Karpas-422 (cell line): ENCODE measurements at places on chromosomes 3 and 15. TPM values are rescaled to one million over a fixed set of nuclear protein-coding genes. Genes with fewer than 3 reads are reported as not detected.

The KCNMB3 gene
- total RNA-seq, result 17.1 and 28.3 TPM in 2 replicates

DNA sequence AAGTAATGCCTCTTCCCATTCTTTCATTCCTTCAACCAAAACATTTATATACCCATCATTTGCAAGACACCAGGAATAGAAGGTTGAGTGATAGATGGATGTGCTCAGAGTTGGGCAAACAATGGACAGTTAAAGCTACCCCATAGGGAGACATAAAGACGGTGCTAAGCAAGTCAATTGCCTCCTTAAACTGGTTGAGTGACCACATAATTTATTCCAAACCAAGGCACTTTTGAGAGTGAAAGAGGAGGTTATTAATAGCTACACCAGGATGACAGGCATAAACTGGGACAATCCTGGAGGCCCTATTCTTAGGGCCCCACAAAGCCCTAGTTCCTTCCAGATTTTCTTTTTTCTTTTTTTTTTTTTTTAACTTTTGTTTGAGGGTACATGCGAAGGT lies 21.4 kb upstream of the DYNC1LI1 start:
- H3K27ac ChIP-seq, result no peak overlapping the region
- H3K4me3 ChIP-seq, result no peak overlapping the region
- H3K4me1 ChIP-seq, result no peaks in the 10 kb centered on the region
- H3K36me3 ChIP-seq, result no peaks in the 10 kb centered on the region

GRCh38 chr15:55685286-55685685 lies 57.7 kb downstream of the PRTG start:
- H3K27ac ChIP-seq, result no peak overlapping the region
- H3K36me3 ChIP-seq, result no peaks in the 10 kb centered on the region
- no peaks in the 10 kb centered on the region for H3K4me1 ChIP-seq
- no peak for DNase-seq
- no peak overlapping the region for H3K4me3 ChIP-seq

DNA sequence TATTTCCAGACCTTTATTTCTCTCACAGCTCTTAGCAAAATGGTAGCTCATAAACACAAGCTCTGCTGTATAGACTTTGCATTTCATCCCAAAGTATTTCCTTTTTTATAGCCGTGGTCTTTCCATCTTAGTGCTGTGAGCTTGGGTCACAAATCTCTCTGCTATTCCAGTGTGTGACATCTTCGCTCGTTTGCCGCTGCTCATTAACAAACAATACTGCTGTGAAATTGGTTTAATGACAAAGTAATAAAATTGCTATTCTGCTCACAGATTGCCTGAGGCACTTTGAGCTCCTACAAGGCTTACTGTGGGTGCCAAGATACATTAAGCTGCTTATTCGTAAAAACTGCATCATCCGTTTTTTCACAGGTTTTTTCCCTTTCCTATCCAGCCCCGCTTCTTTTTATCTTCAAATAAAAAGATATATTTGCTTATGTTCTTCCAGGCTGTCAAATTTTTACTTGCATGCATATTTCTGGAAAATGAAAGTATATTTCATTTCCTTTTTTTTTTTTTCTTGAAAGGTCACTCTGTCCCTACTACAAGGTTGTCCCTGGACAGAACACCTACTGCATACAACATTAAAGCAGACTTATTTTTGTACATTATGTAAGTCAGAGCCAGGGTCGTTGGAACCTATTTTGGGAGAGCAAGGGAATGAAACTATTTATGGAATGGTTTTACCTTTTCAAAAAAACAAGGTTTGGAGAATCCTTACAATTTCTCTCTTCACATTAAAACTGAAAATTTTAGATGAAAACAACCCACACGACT lies 174.5 kb downstream of the MEIS2 start:
- peaks cover 10% of the 10 kb centered on the region; the same call in 1 of the 2 replicates for H3K36me3 ChIP-seq
- H3K4me1 ChIP-seq, result no peaks in the 10 kb centered on the region
- no peak overlapping the region for H3K4me3 ChIP-seq
- DNase-seq, result no peak
- no peak overlapping the region for H3K27ac ChIP-seq

DNA sequence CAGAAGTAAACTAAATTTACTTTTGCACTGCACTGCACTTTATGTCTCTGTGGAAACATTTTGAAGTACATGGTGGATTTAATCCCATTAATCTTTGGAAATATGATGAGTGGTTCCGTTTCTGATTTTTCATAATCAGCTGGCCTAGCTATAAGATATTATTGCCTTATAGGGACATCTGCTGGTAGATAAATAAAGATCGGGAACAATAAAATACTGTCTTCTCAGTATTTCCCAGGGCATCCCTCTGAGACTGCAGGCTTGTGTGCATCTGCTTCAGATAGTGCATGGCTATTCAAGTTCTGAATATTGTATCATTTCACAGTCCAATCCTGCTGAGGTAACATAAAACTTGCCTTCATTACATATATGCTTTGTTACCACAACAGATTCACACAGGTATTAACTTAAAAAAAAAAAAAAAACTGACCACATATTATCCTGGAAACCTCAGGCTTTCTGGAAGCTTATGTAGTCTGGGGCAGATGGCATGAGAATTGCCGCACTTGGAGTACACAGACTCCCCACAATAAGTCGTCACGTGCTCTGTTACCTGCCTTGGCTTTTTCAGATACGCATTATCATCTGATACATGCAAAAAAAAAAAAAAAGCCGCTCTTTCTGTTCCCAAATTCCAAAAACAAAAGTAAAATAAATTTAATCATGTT lies 330.8 kb upstream of the AGTR1 start:
- no peaks in the 10 kb centered on the region for H3K27me3 ChIP-seq
- H3K36me3 ChIP-seq, result no peaks in the 10 kb centered on the region
- H3K27ac ChIP-seq, result no peak overlapping the region

- H3K4me1 ChIP-seq, result peaks cover 28% of the 10 kb centered on the region
- DNase-seq, result peak; percentile 47
- H3K27me3 ChIP-seq, result no peaks in the 10 kb centered on the region
- H3K4me3 ChIP-seq, result peak overlapping the region; percentile 82
These were observed 1.2 kb downstream of the PARP16 start for GRCh38 chr15:65285291-65286068.
